ENCODE measurements at places on chromosomes 4 and X.

DNA sequence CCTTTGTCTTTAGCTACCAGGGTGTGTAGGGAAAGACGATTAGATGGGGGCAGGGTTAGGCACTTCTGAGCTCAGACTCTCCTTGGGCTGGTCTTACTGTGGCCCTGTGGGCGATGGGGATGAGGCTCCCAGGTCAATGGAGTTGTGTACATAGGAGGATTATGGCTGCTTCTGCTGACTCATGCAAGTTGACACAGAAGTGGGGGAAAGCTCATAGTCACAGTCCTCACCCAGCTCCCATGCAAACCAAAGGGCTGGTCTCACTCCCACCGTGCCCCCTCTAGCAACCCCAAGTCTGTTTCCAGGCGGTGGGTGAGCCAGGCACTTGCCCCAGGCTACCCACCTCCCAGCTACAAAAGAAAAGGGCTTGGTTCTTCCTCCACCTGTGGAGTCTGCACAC is 24.4 kb upstream of the VSIG4 start:
- DNase-seq = no peak

DNA sequence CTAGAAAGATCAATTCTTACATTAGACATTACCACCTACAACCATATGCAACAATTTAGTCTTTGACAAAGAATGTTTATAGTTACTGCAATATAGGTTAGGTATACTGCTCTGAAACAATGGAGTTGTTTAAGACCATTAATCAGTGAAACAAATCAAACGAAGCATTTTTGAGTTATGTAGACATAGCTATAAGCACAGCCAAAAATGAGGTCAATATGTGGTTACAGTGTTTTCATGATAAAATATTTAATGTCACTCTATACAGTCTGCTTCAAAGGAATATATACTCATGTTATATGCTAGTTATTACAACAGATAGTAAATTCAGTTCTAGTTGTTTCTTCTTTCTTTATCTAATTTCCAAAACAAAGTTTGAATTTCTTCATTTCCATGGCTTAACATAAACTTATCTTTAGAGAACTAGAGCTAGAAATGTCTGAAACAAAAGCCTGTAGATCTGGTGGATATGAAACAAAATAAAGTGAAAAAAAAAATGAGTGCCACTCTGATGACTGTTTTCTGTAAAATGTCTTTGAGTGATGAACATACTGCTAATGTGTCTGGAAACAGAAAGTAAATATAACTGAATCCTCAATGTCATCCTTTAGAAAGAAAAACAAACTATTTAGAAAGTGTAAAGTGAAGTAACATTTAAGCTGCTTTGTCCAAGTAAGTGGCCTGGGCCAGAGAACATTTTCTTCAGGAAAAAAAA is 809.0 kb downstream of the FAT4 start:
- no peak for DNase-seq

DNA sequence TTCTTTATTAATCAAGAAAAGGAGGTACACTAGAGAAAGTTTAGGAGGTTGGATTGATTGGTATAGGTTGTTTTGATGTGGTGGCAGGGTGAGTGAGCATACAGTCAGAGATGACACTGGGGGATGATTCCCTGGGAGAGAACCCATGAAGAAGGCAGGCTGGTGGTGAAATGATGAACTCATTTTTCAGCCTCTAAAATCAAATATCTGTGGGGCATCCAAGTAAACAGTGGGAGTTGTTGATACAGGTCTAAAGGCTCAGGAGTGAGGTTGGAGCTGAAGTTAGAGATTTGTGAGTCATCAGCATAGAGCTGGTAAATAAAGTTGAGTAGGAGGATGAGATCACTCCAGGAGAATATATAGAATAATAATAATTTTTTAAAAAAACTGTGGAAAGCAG is 10.0 kb upstream of the AP1S2 start:
- DNase-seq = no peak

- no peak for DNase-seq
Measured at GRCh38 chr4:22496165-22496813, 19.6 kb downstream of the ADGRA3 start.

DNA sequence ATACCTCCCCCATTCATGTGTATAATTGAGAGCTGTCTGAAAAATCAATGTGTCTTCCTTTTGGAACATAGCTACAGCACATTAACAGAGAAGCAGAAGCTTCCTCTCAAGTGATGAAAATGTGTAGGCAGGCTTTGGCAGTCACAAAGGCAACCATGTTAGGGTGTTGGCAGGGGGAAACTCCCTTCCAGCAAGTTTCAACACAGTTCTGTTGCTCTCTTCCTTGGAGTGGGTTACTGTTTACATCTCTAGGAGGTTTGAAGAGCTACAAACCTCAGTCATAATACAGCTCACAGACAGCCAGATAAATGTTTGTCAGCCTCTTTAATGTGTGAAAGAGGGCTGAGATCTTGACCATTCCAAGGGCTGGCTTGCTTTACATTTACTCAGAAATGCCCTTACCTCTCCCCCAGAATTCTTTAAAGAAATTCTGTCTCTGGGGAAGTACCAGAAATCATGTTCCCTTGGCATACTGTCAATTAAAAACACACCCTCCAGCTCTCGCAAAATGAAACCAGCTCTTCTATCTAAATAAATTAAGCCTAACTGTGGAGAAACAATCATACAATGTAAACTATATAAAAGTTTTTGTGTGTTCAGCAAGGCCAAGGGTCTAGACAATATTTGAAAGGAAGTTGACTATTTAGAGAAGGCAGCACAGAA is 18.9 kb downstream of the ZBTB33 start:
- DNase-seq = no peak

DNA sequence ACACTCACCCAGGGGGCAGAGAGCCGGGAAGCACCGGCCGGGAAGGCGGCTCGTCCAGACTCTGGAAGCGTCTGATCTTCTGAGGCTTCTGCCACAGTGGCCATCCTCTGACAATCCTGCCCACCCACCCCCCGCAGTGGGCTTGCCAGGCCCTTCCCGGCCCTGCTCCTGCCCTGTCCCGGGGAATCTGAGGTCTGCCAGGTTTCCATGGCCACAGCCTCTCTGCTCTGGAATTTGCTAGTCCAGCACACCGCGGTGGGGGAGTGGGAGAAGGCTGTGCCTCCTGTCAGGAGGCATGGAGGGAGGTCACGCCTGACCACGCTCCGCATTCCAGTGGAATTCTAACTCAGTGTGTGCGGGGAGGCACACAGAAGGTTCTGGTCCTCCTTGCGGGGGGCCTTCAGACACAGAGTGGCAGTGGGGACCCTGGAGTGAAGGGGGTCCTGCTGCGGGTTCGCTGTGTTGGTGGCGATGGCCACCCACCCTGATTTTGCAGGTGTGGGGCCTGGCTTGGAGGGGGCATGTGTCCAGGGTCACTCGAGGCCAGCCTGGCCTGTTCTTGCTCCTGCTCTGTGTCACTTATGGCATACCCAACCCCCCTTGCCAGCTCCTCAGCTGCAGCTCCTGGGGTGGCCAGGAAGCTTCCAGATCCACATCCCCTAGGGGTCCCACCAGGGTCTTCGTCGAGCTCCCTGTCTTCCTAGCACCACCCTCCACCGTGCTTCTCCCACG is 55.6 kb upstream of the ADRA2C start:
- DNase-seq = no peak

DNA sequence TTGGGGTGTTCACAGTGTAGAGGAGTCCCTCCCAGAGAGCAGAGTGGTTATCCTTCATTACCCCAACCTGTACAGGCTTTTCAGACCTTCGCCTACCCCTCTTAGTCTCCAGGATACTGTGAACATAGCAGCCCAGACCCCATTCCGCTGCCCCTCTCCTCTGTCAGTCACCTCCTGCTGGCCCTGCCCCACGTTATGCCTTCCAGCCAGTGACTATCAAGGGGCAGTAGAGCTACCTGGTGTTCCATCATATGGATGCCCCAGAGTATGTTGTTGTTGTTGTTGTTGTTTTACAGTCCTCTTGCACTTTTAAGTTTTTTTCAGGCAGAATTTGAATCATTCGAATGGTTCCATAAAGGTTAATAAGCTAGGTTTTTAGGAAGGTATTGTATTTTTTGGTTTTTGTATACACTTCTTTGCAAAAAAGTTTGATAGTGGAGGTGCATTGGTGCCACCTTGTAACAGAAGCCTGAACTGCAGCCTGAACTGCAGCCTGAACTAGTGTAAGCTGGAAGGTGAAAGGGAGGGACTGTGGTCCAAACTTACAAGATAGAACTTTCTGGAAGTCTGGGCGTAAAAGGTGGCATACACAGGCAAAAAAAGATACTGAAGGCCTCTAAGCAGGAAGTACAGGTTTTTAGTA is 101.4 kb upstream of the RAB40AL start:
- DNase-seq = no peak

All from fibroblast of skin of left biceps (primary cell).